ENCODE measurements at places on chromosomes 7 and 10. TPM values are rescaled to one million over a fixed set of nuclear protein-coding genes. Genes with fewer than 3 reads are reported as not detected.

- no peak overlapping the region for H3K27ac ChIP-seq
- no peaks in the 10 kb centered on the region for H3K4me1 ChIP-seq
- H3K27me3 ChIP-seq, result no peaks in the 10 kb centered on the region
- DNase-seq, result no peak
- no peaks in the 10 kb centered on the region for H3K36me3 ChIP-seq
- H3K4me3 ChIP-seq, result no peak overlapping the region
Observed at GRCh38 chr10:1535301-1535965, 201.9 kb downstream of the ADARB2 start.

The NXPH1 gene
- total RNA-seq, result not detected

DNA sequence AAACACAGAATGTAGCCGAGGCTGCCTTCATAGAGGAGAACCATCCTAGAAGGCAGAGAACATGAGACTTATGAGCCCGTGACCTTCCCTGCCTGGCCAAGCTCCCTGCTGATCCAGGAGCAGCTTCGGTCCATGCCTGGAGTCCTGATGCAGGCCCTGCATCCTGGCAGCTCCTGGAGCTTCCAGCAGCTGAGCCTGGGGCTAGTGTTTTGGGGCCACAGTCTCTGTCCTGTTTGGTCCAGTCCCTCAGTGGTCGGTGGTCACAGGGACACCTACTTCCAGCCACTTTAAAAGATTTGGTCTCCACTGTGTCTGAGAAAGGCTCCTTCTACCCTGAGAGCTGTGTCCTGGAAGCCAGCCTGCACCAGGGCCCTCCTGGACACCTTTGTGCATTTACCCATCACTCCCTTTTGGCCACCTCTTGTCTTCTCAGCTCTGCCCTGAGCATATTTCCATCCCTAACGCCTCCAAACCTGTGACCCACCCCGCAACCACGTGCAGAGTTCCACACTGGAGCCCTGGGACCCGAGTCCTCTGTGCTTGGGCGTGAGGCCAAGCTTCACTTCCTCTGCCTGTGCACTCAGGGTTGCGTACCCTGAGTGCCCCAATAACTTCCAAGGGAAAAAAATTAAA lies 315.2 kb upstream of the ZNF32 start:
- DNase-seq, result no peak
- no peaks in the 10 kb centered on the region for H3K27me3 ChIP-seq
- H3K4me1 ChIP-seq, result peaks cover 15% of the 10 kb centered on the region
- H3K36me3 ChIP-seq, result no peaks in the 10 kb centered on the region
- H3K27ac ChIP-seq, result no peak overlapping the region

DNA sequence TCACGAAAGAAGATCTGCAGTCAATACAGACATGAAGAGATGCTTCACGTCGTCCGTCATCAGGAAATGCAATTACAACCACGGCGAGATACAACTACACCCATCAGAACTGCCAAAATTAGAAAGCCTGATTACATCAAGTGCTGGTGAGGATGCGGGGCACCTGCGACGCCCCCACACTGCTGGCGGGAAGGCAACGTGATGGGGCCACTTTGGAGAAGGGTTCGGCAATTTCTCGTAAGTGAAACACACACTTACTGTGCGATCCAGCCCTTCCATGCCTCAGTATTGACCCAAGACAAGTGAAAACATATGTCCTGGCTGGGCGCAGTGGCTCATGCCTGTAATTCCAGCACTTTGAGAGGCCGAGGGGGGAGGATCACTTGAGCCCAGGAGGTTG lies 25.8 kb upstream of the PDGFA start:
- no peaks in the 10 kb centered on the region for H3K36me3 ChIP-seq
- DNase-seq, result no peak
- H3K4me1 ChIP-seq, result peaks cover under 1% of the 10 kb centered on the region
- H3K27me3 ChIP-seq, result no peaks in the 10 kb centered on the region

Data from body of pancreas (tissue), 4 donors.